RKO (cell line): ENCODE measurements at places on chromosomes 3 and 15.

- DNase-seq = no peak
Observed at GRCh38 chr3:52315977-52316764, at the start of gene DNAH1. DNAH1 (plus strand) TSS chr3:52316319; CDS start chr3:52322443, 6,124 bp downstream.

GRCh38 chr3:155560594-155560993, 184.3 kb downstream of the PLCH1 start:
- peak; percentile 39 for DNase-seq

- no peak for DNase-seq
Observed at GRCh38 chr3:19937459-19938294, 3.7 kb upstream of the EFHB start.

DNA sequence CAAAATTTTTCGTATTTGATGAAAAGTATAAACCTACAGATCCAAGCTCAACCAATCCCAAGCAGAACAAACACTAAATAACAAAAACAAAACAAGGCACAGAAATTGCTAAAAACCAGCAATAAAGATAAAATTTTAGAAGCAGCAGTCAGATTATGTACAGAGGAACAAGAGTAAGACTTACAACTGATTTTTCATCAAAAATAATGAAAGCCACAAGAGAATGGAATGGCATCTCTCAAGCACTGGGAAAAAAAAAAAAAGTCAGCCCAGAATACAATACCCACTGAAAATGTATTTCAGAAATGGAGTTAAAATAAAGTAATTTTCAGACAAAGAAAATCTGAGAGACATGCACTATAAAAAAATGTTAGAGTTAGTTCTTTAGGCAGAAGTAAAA, 27.0 kb downstream of the GPR156 start:
- no peak for DNase-seq

DNA sequence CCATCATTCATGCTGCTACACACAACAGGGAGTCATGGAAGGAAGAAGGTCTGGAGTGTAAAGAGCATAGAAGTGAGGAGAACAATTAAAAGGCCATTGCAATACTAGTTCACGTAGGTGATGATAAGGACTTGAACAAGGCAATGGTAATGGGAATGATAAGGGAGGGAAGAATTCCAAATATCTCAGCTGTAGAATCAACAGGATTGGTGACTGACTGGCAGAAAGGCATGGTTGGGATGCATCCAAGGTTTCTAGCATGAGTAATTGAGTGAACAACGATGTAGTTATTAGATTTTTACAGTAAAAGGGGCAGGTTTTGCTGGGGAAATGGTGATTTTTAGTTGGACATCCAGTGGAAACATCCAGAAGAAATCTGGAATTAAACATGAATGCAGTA, 2.4 kb upstream of the SEC62 start:
- peak; percentile 32 for DNase-seq

- no peak for DNase-seq
Observed at GRCh38 chr3:127424766-127425504, 137.1 kb upstream of the PRR20G start.

DNA sequence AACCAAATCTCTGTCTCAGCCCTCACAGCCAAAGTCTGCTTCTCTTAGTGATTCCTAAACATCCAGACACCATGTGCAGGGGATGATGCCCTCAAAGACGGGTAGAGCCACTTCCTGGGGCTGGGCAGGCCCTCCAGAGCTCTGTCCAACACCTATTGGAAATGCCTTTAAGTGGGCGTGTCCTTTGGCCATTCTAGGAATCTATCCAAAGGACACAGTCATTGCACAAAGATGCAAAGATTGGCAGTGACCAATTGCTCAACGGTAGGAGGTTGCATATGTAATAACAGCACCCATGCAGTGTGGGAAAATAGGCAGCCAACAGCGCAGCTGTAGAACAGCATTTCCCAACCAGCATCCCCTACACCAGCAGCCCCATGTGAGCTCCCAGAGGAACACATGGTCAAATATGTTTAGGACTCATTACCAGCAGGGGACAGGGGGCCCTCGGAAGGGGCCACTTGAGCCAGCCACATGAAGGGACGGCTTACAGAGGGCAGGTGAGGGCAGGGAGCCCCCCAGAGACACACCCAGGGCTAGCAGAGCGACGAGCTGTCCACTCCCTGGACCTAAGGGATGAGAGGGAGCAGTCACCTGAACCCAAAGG, 142.8 kb upstream of the IQSEC1 start:
- peak; percentile 69 for DNase-seq

GRCh38 chr3:37997791-37998370, 7.3 kb downstream of the VILL start:
- DNase-seq = no peak

- DNase-seq = no peak
Observed at GRCh38 chr15:75203908-75204263, 2.2 kb downstream of the C15orf39 start.

DNA sequence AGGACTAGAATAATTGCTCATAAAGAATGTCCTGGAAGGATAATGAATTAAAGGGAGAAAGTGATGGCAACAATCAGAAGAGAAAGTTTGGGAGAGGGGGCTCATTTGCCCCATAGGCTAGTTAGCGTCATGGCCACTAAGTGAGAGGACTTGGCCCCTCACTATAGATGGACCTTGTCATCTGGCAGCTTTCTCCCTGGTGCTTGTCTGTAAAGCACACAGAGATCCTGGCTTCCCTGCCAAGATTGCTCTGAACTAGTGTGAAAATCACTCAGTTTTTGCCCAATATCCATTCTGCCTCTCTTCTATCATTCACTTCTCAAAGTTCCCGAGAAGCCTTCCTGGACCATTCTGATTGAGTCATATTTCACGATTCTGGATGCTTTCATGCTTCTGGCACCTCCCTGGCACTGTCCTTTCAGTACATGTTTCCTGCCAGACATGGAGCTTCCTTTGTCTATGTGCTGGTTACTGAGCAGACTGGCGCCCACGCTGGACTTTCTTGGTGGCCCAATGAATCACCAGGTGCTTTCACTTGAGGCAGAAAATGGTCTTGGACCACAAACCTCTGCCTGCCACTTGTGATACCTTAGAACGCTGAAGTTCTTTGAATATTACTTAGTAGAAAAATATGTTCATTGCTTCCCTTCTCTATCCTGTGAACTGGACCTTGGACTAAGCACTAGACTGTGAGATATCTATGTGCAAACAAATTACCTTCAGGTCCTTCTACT, 709.6 kb upstream of the CFAP20DC start:
- DNase-seq = no peak

GRCh38 chr3:126210606-126211005, 30.2 kb upstream of the ALDH1L1 start:
- no peak for DNase-seq

DNA sequence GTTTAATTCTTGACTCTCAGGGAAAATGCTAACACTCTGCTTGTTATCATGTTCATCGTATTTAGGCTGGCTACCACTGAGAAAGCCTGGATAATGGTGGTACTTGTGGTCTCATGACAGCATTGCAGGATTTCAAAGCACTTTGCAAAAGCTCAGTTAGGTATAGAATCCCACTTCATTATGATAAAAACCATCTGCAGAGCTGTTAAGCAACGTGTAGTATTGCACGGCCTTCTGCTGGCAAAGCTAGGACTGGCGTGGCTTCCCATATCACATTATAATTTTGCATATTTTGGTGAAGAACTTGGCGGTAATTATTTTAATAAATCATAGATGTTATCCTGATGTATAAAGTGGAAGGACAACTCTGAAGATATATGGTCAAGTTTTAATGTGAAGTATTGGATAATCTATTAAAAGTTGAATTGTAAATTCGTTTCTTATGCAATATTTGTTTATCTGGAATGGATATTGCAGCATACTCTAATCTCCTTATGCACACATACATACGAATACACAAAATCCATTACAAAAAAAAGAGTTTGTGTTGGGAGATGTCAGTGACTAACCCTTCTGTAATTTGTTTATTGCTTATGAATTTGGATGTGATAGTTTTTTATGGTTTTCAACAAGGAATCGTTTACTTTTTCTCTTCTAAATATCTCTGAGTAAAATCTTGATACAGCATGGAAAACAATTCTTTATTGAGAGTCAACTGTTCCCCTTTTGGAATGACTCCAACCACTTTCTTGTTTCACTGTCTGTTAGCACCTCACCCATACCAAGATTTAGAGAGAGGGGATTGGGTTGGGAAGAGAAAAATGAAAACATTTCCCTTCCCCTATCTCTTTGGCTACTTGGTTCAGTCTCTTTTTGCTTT, 9.2 kb downstream of the RAB8B start:
- DNase-seq = no peak

GRCh38 chr15:98177966-98178592, 217.6 kb downstream of the ARRDC4 start:
- DNase-seq = peak; percentile 75

- DNase-seq = no peak
Observed at GRCh38 chr3:161474139-161474538, 22.5 kb upstream of the OTOL1 start.

DNA sequence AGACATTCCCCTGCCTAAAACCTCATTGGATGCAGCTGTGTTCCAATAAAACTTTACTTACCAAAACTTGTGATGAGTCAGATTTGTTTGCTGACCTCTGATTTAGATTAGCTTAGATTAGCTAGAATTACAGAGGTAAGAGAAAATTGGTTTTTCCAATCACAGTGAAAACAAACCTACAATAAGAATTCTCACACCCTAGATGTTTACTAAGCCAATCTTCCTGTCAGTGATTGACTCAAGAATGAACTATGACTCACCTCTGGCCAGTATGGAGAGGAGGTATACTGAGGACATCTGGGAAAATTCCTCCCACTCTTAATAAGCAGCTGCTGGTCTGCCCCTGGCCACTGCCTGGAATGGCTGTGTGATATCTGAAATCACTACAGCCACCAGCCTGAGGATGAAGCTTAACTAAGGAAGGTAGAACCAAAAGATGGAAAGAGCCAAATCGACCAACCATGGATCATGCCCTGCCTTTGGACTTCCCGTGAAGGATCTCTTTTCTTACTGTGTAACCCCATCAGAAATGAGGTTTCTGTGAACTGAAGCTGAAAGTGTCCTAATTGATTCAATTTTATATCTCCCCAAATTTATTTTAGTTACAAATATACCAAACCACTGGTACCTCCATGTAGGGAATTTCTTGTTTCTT, 19.0 kb upstream of the GHSR start:
- peak; percentile 64 for DNase-seq

GRCh38 chr3:135908737-135909136, 56.8 kb upstream of the PPP2R3A start:
- DNase-seq = no peak

GRCh38 chr15:82231842-82232241, 30.7 kb downstream of the EFL1 start:
- no peak for DNase-seq

- no peak for DNase-seq
Observed at GRCh38 chr3:4310971-4311370, 7.8 kb downstream of the SETMAR start.

DNA sequence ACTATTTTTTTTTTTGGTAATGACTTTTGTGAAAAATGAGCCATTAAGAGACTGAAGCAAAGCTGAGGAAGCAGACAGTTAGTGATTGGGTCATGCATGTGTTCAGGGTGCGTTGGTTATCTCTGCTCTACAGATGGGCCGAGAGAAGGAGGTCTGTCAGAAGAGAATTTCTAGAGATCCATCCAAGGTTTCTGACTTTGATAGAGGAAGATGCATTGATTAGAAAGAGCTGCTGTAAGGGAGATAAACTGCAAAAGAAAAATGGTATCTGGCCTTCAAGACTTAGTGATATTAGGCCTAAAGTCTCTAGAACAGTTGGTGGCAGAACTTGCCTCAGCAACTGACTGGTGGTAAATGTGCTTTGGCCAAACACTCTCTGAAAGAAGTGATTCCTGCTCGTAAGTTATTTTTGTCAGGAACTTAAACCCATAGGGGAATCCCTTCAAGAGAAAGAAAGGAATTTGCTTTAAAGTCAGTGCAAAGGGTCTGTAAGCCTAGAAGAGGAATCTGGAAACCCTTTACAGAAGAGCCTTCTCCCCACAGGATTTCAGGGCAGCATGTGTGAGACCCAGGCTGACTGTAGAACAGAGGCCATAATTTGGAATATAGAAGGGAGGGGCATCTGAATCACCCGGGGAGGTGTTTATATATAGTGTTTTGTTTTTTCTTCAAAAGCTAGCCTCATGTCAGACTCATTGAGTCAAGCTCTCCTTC, 67.8 kb downstream of the OPA1 start:
- no peak for DNase-seq

DNA sequence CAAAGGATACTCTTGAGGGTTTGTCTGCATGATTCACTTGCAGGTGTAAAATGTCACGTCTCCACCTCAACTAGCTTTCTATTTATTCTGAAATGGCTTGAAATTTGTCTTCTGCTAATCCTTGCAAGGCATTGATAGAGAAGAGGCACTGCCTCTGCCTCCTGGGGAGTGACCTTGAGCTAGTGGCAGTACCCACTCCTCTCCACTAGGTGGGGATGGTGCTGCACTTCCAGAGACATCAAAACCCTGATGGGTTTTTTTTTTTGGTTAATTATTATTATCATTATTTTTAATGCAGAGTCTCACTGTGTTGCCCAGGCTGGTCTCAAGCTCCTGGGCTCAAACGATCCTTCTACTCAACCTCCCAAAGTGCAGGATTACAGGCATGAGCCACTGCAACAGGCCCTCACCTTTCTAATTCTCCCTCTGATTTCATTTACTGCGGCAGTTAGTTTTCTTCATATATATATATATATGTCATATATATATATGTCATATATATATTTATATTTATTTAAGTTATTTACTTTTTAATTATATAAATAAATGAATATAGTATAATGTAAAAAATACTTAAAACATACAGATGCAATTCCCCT, 117.6 kb upstream of the EIF1B start:
- DNase-seq = peak; percentile 63
